Epithelial cell of esophagus (primary cell): ENCODE measurements at places on chromosomes 5 and 9.
A peak's percentile ranks its signal among the peaks of the same experiment; 100 is the strongest.

DNA sequence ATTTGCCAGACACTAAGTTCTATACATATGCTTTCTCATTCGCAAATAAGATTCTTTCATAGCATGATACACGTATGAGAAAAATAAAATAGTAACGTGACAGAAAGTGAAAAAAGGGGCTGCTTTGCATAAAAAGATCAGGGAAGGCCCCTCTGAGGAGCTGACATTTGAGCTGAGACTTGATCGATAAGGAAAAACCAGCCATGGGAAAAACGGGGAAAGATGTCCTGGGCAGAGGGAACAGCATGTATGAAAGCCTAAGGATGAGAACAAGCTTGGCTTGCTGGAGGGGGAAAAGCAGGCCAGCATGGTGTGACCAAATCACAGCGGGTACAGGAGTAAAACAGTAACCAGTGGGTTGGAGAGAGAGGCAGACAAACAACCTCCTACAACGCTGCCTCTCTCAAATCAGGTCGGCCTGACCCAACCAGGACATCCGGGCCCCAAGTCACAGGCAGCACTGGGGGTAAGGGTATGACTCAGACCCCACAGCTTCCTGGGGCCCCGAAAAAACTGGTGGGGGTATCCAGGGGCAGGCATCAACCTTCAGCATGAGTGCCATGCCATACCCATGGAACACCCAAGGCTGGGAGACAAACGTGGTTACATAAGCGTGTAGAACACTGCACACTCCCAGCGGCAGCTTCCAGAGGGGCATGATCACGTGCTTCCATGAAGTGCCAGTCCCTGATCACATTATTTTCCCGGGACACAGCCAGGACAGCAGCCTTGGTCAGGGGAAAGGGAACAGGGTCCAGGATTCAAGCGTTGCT, 2.2 kb downstream of the TNIP1 start:
- DNase-seq: no peak

- DNase-seq: peak; percentile 29
Measured at GRCh38 chr5:15645381-15646160, 145.6 kb downstream of the FBXL7 start.

DNA sequence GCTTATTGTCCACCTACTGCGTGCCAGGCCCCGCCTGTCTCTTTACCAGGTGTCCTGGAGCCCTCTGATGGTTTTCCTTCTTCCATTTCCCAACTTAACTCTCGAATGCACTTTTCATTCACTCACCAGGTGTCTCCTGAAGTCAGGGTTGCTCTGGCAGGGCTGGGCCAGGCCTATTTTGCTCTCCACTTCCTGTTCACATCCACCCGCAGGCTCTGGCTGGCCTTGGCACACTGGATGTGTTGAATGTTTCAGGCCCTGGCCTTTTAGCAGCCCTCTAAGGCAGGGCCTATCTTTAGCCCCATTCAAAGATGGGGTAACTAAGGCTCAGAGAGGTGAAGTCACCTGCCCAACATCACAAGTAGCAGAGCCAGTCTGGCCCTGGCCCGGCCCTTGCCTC, 16.4 kb downstream of the LRRC8A start:
- DNase-seq: no peak

GRCh38 chr5:151144922-151145321, 12.7 kb downstream of the ANXA6 start:
- no peak for DNase-seq

GRCh38 chr5:153767221-153768188, 271.2 kb downstream of the FAM114A2 start:
- no peak for DNase-seq

DNA sequence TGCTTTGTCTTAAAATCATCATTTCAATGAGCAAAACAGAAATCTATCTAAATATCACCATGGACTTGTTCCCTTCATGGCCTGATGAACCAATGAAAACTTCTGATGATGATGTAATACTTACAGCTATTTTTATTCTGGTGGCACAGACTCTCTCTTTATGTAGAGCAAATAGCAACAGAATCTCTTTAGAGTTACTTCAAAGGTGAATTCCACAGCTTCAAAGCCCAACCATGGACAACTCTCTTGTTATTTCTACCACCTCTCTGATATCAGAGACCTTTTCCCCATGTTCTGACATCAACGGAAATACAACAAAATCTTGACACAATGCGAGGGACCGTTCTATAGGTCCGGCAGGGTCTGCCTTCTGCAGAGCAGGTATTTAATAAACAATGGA, 70.1 kb downstream of the RETREG1 start:
- DNase-seq: no peak

DNA sequence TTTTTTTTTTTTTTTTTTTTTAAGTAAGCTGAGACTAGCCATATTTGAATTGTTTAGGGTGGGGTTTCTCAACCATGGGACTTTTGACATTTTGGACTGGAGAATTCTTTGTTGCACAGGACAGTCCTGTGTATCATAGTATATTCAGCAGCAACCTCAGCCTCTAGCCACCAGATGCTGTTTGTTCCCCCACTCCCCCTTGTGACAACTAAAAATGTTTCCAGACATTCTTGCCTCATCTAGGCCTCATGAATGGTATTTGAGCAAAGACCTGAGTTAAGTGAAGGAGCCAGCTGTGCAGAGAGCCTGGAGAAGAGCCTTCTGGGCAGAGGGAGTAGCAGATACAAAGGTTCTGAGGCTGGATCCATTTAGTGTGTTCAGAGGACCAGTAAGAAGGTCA, 155.9 kb downstream of the SGCD start:
- DNase-seq: no peak

GRCh38 chr5:88664645-88665044, 218.3 kb downstream of the MEF2C start:
- no peak for DNase-seq

- peak; percentile 65 for DNase-seq
Measured at GRCh38 chr9:105694848-105695581, 674 bp downstream of the TMEM38B start.

DNA sequence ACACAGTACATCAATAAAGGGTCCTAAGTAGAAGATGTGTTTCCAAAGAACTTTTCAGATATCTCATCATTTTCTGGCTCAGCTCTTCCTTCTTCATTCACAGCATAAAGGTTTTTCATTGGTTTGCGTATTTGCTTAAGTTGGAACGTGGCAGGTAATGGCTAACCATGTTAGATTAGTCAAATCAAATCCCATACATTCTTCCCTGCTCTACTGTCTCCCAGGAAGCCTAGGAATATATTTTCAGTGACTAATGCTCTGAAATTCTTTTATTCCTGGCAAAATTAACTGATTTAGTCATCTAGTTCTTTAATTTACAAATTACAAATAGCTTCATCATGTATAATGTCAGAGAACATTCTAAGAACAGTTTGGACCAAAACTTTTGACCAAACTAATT, 99.6 kb upstream of the TMEM161B start:
- DNase-seq: no peak

DNA sequence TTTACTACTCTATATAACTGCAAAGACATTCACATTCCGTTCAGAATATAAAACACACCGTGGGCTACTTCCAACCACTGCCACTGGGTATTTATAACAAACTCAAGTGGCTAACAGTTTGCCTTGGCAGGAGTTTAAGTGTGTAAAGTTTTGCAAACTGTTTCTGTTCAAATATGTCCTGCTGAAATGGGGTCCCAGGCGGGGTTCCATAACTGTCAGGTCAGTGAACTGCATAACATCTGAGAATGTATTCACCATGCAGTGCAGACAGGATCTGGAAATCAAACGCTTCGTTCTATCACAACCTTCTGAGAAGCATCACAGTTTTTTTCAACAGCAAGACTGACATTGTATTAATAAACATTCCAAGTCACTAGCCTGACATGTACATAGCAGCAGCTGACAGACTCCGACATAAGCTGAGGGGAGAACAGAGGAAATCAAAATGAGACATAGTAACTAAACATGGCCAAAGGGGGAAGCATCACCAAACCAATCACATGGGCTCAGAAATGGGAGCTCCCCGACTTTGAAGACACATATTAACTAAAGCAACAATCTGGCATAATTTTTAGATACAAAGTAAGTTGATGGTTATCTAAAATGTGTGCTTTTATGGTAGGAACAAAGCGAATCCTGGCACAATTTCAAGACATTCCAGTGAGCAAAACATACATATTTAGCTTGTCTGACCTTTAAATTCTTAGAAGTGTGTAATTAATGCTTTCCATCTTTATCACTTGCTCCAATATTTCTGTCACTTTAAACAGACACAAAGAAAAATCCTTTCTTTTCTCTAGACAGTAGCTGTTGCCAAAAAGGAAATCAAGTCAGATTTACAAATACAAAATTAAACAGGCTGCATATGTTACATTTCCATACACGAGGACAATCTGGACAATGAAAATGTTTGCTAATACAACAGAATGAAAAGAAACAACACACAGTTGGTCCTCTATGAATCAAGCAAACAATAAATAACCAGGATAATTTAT, 156.8 kb downstream of the MAPKAP1 start:
- no peak for DNase-seq

DNA sequence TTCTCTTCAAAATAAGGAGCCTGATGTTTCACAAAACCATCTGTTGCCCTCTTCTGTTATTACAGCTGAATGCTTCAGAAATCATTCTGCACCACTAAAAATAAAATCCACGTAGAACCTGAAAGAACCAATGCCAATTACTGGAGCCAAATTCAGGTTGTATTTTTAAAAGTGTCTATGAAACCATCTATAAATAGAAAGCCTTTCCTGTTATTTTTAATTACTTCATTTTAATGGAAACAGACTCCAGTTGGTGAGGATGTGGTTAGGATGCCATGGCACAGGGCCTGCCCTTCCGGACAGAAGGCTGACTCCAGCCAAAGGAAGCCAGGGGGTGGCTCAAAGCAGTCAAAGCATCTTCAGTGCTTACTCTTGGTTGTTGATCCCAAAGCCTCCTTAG, 119.8 kb downstream of the TENT4A start:
- DNase-seq: no peak

GRCh38 chr9:114565204-114565603, 22.4 kb upstream of the ATP6V1G1 start:
- DNase-seq: no peak

- DNase-seq: no peak
Measured at GRCh38 chr5:77146896-77147295, 59.8 kb upstream of the ZBED3 start.

- DNase-seq: peak; percentile 61
Measured at GRCh38 chr9:38066914-38067858, 1.8 kb downstream of the SHB start.

- no peak for DNase-seq
Measured at GRCh38 chr9:96242811-96243210, 59.2 kb downstream of the HSD17B3 start.

DNA sequence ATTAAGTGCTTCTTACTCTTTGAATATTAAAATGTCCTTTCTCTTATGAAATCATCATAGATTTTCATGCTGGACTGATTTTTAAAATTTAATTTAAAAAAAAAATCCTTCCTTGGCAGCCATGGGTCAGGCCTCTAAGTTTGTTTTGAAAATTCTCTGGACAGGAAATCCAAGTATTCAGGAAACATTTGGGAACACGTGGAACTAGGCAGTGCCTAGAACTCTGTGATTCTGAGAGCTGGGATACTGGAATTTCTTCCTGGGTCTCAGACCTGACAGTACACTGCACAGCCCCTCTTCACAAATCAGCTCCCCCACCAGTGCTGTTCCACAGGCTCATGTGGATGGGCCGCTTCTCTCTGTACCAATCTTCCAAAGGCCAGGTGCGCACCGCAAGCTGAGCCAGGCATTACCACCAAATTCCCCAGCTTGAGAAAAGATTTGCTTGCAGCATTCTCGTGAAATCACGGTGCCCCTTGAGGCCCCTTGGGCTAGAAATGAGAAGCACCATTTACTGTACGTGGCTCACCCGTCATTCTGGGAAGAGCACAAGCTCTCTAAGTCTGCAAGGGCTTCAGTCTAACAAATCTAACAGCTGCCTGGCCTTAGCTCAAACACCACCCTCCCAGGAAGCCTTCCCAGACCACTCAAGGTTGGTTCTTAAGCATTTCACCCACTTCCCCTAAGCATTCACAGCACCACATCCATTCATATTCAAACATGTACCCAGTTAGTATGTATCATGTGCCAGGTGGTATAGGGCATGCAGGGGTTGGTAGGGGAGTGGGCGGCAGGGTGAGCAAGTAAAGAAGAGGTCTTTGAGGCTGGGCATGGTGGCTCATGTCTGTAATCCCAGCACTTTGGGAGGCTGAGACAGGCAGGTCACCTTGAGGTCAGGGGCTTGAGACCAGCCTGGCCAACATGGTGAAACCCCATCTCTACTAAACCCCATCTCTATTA, 26.5 kb downstream of the B4GALT1 start:
- no peak for DNase-seq

- DNase-seq: no peak
Measured at GRCh38 chr5:59795141-59795540, 98.4 kb downstream of the PDE4D start.

DNA sequence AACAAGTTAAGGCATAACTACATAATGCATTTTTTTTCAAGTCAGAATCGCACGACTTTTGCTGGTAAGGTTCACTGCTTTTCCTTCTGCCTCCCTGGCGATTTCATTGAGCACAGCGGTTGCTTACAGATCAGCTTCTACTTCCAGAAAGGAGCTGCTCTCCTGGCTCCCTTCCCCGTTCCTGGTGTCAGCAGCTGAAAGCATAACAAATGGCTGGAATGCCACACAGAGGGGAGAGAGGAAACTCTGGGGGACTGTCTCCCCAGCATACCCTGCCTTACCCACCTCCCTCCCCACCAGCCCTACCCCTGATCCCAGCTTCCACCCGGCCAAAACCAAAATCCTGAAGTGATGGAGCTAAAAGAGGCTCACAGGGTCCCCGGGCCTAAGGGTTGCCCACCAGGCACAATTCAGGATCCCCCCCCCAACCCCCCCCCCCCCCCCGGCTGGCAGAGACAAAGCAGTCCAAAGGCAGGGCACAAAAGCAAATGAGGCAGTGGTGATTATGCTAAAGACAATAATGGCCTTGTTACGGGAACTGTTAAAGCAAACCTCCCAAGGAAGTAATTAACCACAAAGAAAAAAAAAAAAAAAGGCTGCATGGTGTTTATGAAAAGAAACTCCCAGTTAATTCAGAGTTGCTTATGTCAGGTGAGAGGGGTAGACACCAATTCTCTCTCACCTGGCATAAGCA, 126.1 kb upstream of the WWC1 start:
- DNase-seq: no peak

GRCh38 chr5:45288746-45289145, 407.4 kb downstream of the HCN1 start:
- DNase-seq: no peak

- DNase-seq: no peak
Measured at GRCh38 chr9:34256104-34256503, 73.0 kb downstream of the KIF24 start.

DNA sequence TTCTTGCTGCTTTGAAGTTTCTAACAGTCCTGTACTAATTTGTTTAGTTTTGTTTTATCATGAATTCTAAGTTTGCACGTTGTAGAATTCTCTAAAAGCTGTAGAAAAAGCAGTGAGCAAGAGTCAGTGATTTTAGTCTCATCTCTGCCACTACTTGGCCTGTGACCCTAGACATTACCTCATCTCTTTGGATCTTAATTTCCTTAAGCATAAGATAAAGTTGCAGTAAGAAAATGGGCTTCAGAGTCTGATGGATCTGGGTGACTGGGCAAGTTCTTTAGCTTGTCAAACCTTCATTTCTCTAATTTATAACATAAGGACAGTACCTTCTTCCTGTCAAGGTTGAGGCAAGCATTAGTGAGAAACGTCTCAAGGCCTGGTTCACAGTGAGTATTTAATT, 247.9 kb downstream of the DMRT2 start:
- DNase-seq: no peak
